ENCODE measurements at places on chromosomes 12 and 14.

DNA sequence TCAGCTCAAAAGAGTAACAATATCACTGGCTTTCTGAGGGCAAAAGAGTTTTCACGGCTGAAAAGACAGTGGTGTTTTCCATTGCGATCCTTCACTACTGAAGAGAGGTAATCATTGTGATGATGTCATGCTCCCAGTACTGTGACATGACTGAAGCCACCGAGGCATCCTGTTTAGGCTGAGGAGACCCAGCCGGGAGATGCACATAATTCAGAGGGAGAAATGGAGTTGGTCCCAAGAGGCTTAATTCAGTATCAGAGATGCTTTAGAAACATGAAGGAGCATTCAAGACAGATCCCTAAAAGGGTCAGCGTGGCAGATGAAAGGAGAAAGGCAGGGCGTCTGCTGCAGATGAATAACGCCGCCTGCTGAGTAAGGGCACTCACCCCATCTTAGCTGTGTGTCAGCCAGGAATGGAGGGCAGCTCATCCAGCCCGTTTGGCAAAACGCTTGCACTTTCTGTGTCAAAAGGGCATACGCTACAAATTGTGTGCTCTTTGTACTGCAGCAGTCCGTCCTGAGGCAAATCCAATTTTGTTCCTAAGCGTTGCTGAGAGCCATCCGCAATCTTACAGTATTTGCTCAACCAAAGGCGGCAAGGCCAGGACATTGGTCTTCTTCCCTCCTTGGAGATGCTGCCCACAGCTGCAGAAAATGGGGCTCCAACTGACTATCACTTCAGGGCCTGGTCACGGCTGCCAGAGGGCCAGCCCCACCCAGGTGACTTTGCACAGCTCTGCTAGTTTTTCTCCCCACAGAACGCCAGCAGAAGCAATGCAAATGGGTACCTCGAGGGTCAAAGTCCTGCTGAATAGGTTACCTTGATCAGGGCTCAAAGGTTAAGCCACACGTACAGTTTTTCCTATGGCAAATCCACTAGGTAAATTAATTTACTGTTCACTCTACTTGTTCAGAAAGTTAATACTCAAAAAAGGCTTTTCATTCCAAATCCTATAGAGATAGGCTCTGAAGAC is 23.5 kb downstream of the CCDC92 start:
- no peak for DNase-seq

DNA sequence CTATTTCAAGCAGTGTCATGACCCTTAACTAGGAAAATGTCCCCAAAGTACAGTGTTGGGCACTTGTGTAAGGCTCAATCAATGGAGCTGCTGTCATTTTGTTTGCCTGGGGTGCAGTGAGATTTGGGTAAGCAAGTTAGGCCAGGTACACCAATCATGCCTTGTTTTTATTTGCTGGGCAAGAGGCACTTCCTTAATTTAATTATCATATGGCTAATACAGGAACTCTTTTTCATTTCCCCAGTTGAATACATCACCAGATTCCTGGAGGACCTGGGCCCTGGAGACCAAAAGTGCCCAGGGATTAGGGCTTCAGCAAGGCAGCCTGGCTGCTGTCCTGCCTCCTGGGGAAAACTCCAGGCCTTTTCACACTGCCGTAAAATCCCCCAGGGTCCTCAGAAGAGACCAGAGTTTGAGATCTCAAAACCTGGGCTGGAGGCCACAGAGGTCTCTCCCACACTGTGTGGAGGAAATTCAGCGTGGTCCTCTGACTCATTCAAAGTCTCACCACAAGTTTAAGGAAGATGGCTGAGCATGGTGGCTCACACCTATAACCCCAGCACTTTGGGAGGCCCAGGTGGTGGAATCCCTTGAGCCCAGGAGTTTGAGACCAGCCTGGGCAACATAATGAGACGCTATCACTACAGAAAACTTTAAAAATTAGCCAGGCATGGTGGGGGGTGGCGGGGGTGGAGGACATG is 28.4 kb upstream of the FOXN3 start:
- no peak for DNase-seq

DNA sequence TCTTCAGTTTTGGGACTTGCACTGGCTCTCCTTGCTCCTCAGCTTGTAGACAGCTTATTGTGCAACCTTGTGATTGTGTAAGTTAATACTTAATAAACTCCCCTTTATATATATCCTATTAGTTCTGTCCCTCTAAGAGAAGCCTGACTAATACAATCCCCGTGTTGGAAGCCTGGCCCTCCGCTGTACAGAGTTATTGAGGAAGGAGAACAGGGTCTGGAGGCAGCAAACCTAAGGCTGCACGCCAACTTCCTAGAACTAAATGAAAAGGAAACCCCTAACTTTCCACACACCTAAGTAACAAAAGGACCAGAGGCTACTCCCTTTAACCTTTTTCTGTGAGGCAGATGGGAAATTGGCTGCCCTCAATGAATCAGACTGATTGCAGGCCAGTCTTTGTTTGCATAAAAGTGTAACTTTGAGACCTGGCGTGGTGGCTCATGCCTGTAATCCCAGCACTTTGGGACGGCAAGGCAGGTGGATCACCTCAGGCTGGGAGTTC is 42.6 kb upstream of the LIMA1 start:
- no peak for DNase-seq

DNA sequence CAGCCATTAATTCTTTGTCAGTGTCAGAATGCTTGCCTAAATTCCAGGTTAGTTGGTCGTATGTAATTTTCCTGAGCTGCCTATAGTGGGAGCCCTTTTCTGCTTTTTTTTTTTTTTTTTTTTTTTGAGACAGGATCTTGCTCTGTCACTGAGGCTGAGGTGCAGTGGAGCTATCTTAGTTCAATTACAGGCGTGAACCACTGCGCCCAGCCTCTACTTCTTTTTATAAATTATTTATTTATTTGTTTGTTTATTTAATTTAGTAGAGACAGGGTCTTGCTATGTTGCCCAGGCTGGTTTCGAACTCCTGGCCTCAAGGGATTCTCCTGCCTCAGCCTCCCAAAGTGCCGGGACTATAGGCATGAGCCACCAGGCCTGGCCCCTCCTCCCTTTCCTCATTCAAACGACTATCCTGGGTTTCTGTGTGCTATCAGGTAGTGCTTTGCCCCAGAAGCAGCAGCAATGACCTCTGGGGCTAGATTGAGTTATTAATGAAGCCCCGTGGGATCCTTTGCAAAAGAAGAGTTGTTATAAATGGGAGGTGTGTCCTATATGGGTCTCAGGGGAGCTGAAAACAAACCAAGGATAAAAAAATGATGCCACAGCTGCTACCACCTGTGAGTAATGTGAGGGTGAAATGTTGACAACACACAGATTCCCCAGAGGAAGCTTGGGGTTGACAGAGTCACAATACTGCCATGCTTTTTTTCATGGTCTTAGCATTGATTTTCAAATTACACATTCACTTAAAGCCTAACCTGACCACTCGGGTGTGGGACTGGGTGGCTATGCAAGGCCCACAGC is 34.6 kb upstream of the NFKBIA start:
- no peak for DNase-seq

- DNase-seq, result no peak
Measured at GRCh38 chr12:108819920-108820706, 37.3 kb downstream of the SSH1 start.

- DNase-seq, result no peak
Measured at GRCh38 chr12:45878630-45879255, 111.6 kb downstream of the SCAF11 start.

- no peak for DNase-seq
Measured at GRCh38 chr12:121420109-121420508, 20.2 kb downstream of the RNF34 start.

DNA sequence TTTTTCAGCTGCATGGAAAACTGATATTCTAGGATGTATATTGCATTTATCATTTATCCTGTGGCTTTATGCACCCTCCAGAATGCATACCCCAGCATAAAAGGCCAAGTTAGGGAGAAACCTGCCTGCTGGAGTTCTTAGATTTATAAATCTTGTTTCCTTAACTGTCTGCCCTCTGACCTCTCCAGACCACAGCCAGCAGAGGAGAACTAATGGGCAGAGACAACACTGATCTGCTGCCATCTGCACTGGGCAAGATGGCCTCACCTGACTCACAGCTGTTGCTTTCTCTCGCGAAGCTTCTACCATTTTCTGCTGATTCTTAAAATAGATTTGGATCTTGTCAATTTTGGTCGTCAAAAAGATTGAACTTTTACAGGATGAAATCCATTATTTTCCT is 65.8 kb downstream of the PPP2R5C start:
- no peak for DNase-seq

DNA sequence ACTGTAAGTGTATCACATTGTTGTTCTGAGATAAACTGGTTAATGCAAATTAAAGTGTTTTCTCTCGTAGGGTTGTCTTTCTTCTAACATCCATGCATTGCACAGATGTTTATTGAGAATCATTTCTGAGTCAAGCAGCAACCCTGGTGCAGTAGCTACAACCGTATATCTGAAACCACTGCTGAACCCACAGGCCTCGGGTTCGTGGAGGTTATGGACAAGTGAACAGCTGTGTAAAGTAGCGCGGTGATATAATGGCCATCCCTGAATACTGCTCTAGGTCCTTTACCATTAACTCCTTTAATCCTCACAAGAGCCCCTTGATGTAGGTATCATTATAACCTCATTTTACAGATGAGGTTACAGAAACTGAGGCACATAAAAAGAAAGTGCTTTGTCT is 486.1 kb upstream of the TMEM132C start:
- DNase-seq, result no peak

DNA sequence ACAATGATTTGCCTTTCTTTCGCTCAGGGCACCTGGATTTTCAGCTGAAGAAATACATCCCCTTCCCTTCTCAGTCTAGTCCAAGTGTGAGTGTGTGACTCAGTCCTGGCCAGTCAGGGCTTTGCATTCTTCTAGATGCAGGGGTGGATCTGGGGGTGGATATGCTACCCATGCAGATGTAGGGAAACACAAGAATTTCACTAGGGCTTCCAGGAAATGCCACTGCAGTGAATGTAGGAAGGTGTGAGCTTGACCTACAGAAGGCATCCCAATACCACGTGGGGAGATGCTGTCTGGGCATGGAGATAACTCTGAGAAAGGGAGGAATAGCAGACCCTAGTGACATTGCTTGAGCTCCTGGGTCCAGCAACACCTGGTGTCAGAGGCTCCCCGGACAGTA is 404.2 kb downstream of the GLT1D1 start:
- no peak for DNase-seq

DNA sequence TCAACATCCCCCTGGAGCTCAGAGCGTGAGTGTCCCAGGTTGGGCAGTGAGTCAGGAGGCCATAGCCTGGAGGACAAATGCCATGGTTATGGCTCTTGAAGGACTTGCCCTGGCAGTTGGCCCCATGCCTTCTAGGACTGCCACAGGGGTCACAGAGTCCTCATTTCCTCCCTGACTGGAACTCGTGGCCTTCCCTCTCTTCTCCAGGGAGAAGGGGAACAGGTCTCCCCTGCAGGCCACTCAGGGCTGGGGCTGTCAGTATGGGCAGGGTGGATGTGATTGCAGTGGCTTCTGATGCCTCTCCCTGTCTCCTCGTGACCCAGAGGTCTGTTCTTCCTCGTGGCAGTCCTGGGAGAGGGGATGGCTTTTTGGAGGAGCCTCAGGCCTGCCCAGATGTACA is 70.7 kb downstream of the ADCK1 start:
- no peak for DNase-seq

DNA sequence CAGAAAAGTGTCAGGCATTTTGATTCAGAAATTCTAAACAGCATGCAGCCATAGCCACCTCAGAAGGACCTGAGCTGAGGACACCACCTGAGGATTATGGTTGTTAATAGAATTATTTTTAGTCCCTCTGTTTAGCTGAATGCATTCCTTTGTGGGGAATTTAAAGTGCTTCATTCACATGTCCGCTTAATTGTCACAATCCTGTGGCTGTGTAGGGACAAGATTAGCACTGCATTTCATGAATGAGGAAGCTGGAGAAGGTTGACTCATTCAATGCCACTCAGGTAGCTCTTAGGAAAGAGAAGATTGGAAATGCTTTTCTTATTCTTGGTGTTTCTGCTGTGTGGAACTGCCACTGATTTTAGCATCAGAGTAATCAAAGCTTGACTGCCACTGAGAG is 42.0 kb upstream of the KRR1 start:
- no peak for DNase-seq

DNA sequence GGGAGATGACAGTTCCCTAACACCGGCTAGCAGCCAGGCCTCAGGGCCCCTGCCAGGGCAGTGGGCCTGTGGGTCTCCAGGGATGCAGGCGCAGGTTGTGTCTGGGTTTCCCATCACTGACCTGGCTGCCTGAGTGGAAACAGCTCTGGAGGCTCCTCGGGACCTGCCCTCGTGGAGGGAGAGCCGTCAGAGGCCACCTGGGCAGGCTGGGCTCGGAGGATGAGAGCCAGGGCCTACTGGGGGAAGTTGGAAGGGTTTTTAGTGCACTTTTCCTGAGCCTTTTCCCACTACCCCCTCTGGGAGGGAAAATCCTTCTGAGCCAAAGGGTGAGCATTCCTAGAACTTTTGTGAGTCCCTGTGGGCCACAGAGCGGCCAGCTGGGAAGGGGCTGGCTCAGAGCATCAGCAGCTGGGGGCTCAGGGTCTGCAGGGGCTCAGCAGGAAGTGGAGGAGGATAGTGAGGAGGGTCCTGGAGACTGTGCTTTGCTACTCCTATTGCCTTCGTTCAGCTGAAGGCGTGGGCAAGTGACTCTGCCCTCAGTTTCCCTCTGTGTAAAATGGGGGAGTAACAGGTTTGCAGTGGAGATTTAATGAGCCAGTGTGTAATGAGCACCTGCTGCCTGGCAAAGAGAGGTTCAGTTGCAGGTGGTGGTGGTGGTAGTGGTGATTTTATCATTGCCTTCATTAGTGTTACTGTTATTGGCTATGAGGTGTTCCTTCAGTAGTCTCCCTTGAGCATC is 1.8 kb downstream of the SH2B3 start:
- no peak for DNase-seq

DNA sequence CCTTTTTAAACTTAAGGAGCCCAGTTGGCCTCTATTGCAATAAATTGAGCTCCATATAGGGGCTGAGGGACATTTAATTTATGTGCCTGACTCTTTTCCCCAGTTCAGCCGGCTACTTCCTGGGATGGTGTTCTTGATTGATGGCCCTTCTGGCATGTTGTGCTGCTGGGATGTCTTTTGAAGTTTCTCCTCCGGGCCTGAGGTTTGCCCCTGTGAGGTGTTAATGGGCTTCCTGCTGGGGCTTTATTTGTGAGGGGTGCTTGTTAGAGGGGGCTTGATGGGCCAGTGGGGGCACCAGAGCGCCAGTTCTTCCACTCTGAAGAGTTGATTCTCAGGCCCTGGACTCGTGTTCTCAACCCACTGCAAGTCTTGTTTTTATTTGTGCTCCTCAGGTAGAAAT is 69.6 kb downstream of the CHST11 start:
- DNase-seq, result no peak

DNA sequence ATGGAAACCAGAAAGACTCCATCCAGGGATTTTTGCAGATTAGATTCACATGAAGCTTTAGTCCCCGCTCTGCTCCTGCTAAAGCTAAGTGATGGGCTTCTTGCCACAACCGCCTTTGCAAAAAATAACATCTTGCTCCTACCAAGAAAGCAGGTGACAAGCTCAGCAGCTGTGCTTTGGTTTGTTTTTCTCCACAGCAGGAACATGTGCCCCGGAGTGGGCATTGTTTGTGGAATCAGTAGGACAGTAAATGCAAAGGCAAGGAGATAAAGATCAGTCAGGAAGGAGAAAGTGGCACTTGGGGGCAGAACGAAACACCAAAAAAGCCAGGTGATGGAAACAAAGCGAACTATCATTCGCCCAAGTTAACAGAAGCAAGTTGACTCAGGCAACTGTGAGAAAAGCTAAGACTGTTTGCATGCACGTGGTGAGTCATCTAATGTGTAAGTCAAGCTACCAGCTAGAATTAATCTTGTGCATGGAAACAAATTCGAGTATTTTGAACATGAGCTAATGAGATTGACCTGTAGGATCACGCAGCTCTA is 165.5 kb upstream of the PLXNC1 start:
- DNase-seq, result no peak

Measured in T-helper 9 cell (primary cell).